ENCODE measurements at places on chromosomes 13 and 19.
A peak's percentile ranks its signal among the peaks of the same experiment; 100 is the strongest.

GRCh38 chr13:98945863-98946605 lies 31.8 kb downstream of the DOCK9 start:
- peaks cover 10% of the 10 kb centered on the region for H3K4me1 ChIP-seq
- no peak overlapping the region for H3K4me3 ChIP-seq
- no peak for DNase-seq
- no peak overlapping the region for H3K27ac ChIP-seq

- H3K4me3 ChIP-seq = no peak overlapping the region
- no peak overlapping the region for H3K27ac ChIP-seq
These were observed 837.0 kb downstream of the SLITRK6 start for GRCh38 chr13:84962141-84962750.

DNA sequence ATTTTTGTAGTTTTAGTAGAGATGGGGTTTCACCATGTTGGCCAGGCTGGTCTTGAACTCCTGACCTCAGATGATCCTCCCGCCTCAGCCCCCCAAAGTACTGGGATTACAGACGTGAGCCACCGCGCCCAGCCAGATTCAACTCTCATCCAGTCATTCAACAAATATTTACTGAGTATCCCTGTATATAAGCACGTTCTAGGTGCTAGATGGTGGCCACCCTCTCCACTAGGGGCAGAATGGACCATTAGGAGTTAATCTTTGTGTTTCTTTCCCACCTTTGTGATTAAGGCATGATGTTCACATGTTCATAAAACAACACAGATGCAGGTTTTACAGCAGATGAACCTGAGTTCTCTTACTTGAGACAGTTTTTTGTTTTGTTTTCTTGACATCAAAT lies 7.3 kb downstream of the SHKBP1 start:
- peaks cover 6% of the 10 kb centered on the region for H3K4me1 ChIP-seq
- no peak overlapping the region for H3K4me3 ChIP-seq
- H3K36me3 ChIP-seq = peaks cover 31% of the 10 kb centered on the region
- no peaks in the 10 kb centered on the region for H3K27me3 ChIP-seq

GRCh38 chr13:39494633-39495032 lies 108.4 kb downstream of the LHFPL6 start:
- H3K4me3 ChIP-seq = no peak overlapping the region
- no peak overlapping the region for H3K27ac ChIP-seq

- H3K4me1 ChIP-seq = peaks cover 30% of the 10 kb centered on the region
- DNase-seq = peak; percentile 42
- peak overlapping the region; percentile 73 for H3K27ac ChIP-seq
- peak overlapping the region; percentile 53 for H3K4me3 ChIP-seq
These were observed 431.7 kb downstream of the KLF12 start for GRCh38 chr13:73702419-73703071.

DNA sequence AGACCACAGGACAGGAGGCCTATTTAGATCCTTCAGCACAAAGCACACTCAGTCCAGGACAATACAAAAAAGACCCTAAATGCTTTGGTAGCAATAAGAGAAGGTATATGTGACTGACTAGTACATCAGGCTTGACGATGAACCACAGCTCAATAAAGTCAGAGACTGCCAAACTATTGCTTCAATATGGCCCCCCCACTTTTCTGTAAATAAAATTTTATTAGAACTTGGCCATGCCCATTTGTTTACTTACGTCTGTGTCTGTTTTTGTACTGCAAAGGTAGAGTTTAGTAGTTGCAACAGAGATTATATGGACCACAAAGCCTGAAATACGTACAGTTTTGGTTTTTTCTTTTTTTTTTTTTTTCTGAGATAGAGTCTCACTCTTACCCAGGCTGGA lies 136.7 kb downstream of the IRS2 start:
- H3K27ac ChIP-seq = no peak overlapping the region
- no peak overlapping the region for H3K4me3 ChIP-seq
- H3K4me1 ChIP-seq = no peaks in the 10 kb centered on the region
- H3K27me3 ChIP-seq = peaks cover 3% of the 10 kb centered on the region

GRCh38 chr13:63198071-63198470 lies 1782.4 kb upstream of the PCDH20 start:
- no peaks in the 10 kb centered on the region for H3K4me1 ChIP-seq
- no peak overlapping the region for H3K4me3 ChIP-seq
- H3K27ac ChIP-seq = no peak overlapping the region
- no peak for DNase-seq
- no peaks in the 10 kb centered on the region for H3K36me3 ChIP-seq
- H3K27me3 ChIP-seq = no peaks in the 10 kb centered on the region

GRCh38 chr19:11181488-11181887 lies 15.9 kb downstream of the KANK2 start:
- peaks cover 11% of the 10 kb centered on the region for H3K4me1 ChIP-seq
- no peak overlapping the region for H3K27ac ChIP-seq

- DNase-seq = no peak
- H3K27me3 ChIP-seq = no peaks in the 10 kb centered on the region
- H3K4me1 ChIP-seq = no peaks in the 10 kb centered on the region
- H3K36me3 ChIP-seq = no peaks in the 10 kb centered on the region
- H3K4me3 ChIP-seq = no peak overlapping the region
- H3K27ac ChIP-seq = no peak overlapping the region
These were observed 10.9 kb upstream of the SPC24 start for GRCh38 chr19:11166281-11167142.

GRCh38 chr13:92900446-92900845 lies 326.2 kb upstream of the GPC6 start:
- H3K27ac ChIP-seq = no peak overlapping the region
- no peaks in the 10 kb centered on the region for H3K36me3 ChIP-seq
- no peaks in the 10 kb centered on the region for H3K27me3 ChIP-seq
- no peaks in the 10 kb centered on the region for H3K4me1 ChIP-seq
- DNase-seq = no peak

DNA sequence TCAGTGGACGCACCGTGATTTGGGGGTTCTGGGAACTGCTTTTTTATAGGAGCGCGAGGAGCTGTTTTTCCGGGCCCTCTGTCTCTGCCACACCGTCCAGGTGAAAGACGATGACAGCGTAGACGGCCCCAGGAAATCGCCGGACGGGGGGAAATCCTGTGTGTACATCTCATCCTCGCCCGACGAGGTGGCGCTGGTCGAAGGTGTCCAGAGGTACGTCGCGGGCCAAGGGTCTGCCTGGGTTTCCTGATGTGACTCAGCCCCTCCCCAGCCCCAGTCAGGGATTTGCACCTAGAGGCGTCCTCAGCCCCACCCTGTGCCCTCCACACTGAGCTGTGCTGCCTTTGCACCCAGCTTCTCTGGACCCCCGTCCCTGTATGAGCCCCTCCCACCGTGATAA lies 136.2 kb upstream of the MCF2L start:
- no peaks in the 10 kb centered on the region for H3K27me3 ChIP-seq
- no peak overlapping the region for H3K27ac ChIP-seq
- H3K4me3 ChIP-seq = no peak overlapping the region
- no peak for DNase-seq

- peaks cover 8% of the 10 kb centered on the region for H3K4me1 ChIP-seq
- peaks cover 6% of the 10 kb centered on the region for H3K36me3 ChIP-seq
- H3K4me3 ChIP-seq = no peak overlapping the region
These were observed 10.0 kb downstream of the FCGBP start for GRCh38 chr19:39924389-39924788.

GRCh38 chr13:100890645-100891044 lies 216.1 kb upstream of the TMTC4 start:
- H3K4me3 ChIP-seq = no peak overlapping the region
- no peak for DNase-seq
- no peaks in the 10 kb centered on the region for H3K36me3 ChIP-seq
- no peaks in the 10 kb centered on the region for H3K4me1 ChIP-seq
- peaks cover 2% of the 10 kb centered on the region for H3K27me3 ChIP-seq
- H3K27ac ChIP-seq = no peak overlapping the region

- H3K27ac ChIP-seq = peak overlapping the region; percentile 60
- no peaks in the 10 kb centered on the region for H3K27me3 ChIP-seq
- DNase-seq = peak; percentile 57
These were observed 24.7 kb upstream of the GPR183 start for GRCh38 chr13:99331881-99332293.

- peaks cover 20% of the 10 kb centered on the region for H3K36me3 ChIP-seq
- H3K27me3 ChIP-seq = no peaks in the 10 kb centered on the region
- no peak overlapping the region for H3K27ac ChIP-seq
- no peak for DNase-seq
These were observed 56.7 kb downstream of the RCBTB2 start for GRCh38 chr13:48476215-48476614.

GRCh38 chr13:68057836-68058235 lies 827.7 kb upstream of the PCDH9 start:
- no peak overlapping the region for H3K4me3 ChIP-seq
- no peaks in the 10 kb centered on the region for H3K36me3 ChIP-seq
- no peaks in the 10 kb centered on the region for H3K27me3 ChIP-seq
- no peaks in the 10 kb centered on the region for H3K4me1 ChIP-seq
- DNase-seq = no peak

DNA sequence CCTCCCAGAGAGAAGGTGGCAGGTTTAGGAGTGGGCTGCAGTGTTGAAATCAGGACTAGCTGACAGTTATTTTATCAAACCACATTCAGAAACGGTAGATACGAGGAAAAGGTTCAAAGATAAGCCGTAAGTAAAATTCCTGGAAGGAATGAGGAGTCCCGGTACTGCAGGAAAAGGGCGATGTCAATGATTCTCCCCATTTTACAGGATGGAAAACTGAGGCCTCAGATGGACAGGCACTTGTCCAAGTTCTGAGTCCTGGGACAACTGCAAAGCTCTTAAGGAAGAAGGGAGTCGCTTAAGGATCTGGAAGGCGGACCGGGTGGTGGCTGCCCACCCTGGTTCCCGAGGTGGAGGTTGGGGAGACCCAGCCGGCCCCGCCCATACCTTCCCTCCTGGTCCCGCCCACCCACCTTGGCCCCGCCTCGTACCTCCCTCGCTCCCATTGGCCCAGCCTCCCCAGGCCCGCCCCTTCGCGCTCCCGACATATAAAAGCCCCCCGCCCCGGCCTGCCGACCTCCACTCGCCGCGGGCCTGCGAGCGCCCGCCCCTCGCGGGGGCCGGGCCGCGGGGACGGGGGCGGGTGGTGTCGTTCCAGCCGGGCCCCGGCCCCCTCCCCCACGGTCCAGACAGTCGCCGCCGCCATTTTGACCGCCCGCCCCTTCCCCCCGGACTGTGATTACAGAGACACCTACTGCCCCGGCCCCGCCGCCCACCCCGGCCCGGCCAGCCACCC lies 603 bp downstream of the RFX1 start:
- peak overlapping the region; percentile 88 for H3K4me3 ChIP-seq
- peaks cover 4% of the 10 kb centered on the region for H3K36me3 ChIP-seq
- H3K27me3 ChIP-seq = no peaks in the 10 kb centered on the region
- H3K27ac ChIP-seq = peak overlapping the region; percentile 98

GRCh38 chr19:3857449-3858003 lies 11.3 kb downstream of the ZFR2 start:
- H3K4me1 ChIP-seq = no peaks in the 10 kb centered on the region
- no peaks in the 10 kb centered on the region for H3K27me3 ChIP-seq
- no peak for DNase-seq
- no peak overlapping the region for H3K4me3 ChIP-seq
- no peaks in the 10 kb centered on the region for H3K36me3 ChIP-seq
- H3K27ac ChIP-seq = no peak overlapping the region

DNA sequence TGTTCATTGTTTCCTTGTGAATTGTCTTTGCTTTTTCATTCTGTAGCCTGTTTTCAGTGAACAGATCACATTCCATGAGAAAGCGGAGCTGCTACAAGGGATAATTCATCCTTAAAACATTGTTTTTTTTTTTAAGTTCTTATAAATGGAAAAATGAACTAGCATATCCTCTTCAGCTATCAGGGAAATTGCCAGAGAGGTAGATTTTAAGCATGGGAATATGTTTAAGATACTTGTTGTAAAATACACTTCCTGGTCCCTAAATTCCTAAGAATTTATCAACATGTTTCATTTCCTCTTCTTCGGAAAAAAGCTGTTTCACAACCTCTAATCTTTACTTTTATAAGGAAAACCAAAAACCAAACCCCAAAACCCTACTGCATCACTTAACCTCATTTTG lies 238.0 kb downstream of the POSTN start:
- H3K36me3 ChIP-seq = no peaks in the 10 kb centered on the region
- H3K4me1 ChIP-seq = no peaks in the 10 kb centered on the region
- H3K27me3 ChIP-seq = no peaks in the 10 kb centered on the region
- no peak overlapping the region for H3K4me3 ChIP-seq

- H3K27me3 ChIP-seq = peaks cover 26% of the 10 kb centered on the region
- no peaks in the 10 kb centered on the region for H3K36me3 ChIP-seq
These were observed 96.2 kb downstream of the INSR start for GRCh38 chr19:7197760-7198696.

DNA sequence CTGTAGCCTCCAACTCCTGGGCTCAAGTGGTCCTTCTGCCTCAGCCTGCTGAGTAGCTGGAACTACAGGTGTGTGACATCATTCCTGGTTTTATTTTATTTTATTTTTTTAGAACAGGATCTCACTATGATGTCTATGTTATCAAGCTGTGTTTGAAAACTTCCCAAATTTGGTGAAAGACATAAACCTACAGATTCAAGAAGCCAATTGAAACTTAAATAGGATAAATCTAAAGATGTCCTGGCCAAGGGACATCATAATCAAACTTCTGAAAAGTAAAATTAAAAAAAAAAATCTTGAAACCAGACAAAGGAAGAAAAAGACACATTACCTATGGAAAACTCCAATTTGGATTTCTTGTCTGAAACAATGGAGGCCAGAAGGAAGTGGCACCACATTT lies 23.1 kb upstream of the PDX1 start:
- H3K27ac ChIP-seq = no peak overlapping the region
- no peak for DNase-seq
- no peak overlapping the region for H3K4me3 ChIP-seq
- no peaks in the 10 kb centered on the region for H3K4me1 ChIP-seq
- no peaks in the 10 kb centered on the region for H3K36me3 ChIP-seq
- peaks cover 40% of the 10 kb centered on the region for H3K27me3 ChIP-seq

DNA sequence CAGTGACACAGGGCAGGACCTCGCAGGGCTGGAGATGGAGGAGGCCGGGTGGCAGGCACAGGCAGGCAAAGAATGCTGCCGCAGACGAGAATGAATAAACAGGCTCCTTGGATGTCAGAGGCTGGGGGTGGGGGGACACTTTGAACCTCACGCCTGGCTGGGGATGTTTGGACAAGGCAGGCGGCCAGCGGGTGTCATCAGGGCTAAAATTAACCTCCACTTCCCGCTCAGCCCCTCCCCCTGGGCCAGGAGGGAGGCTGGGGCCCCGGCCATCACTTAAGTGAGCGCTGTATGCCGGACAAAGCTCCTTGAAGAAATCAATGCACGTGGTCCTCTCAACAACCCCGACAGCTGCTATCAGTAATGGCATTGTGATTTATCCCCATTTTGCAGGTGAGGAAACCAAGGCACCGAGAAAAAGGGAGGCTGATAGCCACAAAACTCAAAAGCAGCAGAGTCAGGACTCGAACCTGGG lies 10.3 kb upstream of the FUT5 start:
- peaks cover 15% of the 10 kb centered on the region for H3K27me3 ChIP-seq
- no peak overlapping the region for H3K27ac ChIP-seq
- no peaks in the 10 kb centered on the region for H3K4me1 ChIP-seq
- DNase-seq = no peak

- peaks cover 20% of the 10 kb centered on the region for H3K4me1 ChIP-seq
- no peak overlapping the region for H3K27ac ChIP-seq
- peaks cover 34% of the 10 kb centered on the region for H3K36me3 ChIP-seq
- DNase-seq = no peak
- H3K27me3 ChIP-seq = no peaks in the 10 kb centered on the region
These were observed 11.9 kb upstream of the ARHGAP45 start for GRCh38 chr19:1055028-1055425.

GRCh38 chr19:14149509-14149994 lies 13.2 kb upstream of the ASF1B start:
- H3K4me3 ChIP-seq = peak overlapping the region; percentile 60
- peak overlapping the region; percentile 88 for H3K27ac ChIP-seq
- DNase-seq = peak; percentile 61
- no peaks in the 10 kb centered on the region for H3K27me3 ChIP-seq
- no peaks in the 10 kb centered on the region for H3K36me3 ChIP-seq
- peaks cover 38% of the 10 kb centered on the region for H3K4me1 ChIP-seq

GRCh38 chr13:88526853-88527215 lies 855.7 kb downstream of the SLITRK5 start:
- no peaks in the 10 kb centered on the region for H3K4me1 ChIP-seq
- H3K27me3 ChIP-seq = no peaks in the 10 kb centered on the region
- no peaks in the 10 kb centered on the region for H3K36me3 ChIP-seq
- no peak for DNase-seq
